ENCODE measurements at places on chromosomes 2 and 18.

GRCh38 chr2:236623816-236624215 is 54.2 kb downstream of the ACKR3 start:
- no peak for DNase-seq

- no peak for DNase-seq
These were observed 446.2 kb upstream of the SLC14A2 start for GRCh38 chr18:45168866-45169600.

- DNase-seq = no peak
These were observed 286.4 kb downstream of the GALNT13 start for GRCh38 chr2:154158101-154158500.

DNA sequence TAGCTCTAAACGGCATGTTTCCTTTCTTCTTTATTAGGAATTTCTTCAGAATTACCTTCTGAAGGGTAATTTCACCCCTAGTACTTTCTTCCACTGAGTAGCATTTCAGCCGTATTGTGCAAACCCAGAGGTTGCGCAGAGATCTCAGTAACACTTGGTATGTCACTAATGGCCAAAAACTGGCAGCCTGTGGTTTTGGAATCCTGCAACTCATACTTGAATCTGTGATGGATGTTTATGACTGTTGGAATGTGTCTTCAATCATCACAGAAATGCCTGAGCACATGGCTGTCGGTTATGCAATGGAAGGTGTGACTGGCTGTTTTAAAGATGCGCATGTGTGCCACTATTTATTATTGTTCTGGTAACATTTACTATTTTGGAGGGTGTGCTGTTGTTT is 100.0 kb downstream of the COLEC12 start:
- DNase-seq = no peak

- DNase-seq = no peak
These were observed 66.5 kb downstream of the ALPK2 start for GRCh38 chr18:58562146-58562998.

- DNase-seq = no peak
These were observed 65.0 kb downstream of the CYP1B1 start for GRCh38 chr2:38010995-38011394.

- no peak for DNase-seq
These were observed 9.0 kb upstream of the CWC22 start for GRCh38 chr2:180015951-180016709.

DNA sequence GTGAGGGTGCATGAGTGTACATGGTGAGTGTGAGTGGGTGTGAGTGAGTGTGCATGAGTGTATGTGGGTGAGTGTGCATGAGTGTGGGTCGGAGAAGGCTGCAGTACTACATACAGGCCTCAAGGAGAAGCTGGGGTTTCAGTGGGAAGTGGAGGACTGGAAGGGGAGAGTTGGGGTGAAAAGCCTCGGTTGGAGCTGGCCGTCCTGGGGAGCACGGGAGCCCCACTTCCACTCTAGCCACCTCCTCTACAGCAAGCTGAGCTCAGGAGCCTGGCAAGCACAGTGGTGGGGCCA is 68.7 kb upstream of the HPCAL1 start:
- DNase-seq = no peak

GRCh38 chr18:58297198-58297597 is 253.2 kb downstream of the NEDD4L start:
- no peak for DNase-seq

DNA sequence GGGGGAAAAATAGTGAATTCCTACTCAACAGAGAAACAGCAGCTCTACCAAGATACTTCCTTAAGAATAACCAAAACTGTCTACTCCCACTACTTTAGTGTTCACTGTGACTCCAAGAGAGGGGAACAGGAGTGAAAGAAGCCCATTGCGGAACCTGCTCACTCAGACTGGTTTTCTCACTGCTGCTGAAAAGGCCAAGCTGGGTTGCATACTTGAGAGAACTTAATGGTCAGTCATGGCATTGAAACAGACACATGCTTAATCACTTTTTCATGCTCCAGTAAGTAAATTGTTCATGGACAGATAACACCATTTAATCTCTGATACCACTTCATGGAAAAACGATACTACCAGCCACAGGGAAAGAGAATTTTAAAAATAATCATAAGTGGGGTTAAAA is 35.7 kb upstream of the SLC8A1 start:
- DNase-seq = peak; percentile 19

GRCh38 chr2:213429516-213429915 is 145.3 kb downstream of the SPAG16 start:
- DNase-seq = peak; percentile 25

DNA sequence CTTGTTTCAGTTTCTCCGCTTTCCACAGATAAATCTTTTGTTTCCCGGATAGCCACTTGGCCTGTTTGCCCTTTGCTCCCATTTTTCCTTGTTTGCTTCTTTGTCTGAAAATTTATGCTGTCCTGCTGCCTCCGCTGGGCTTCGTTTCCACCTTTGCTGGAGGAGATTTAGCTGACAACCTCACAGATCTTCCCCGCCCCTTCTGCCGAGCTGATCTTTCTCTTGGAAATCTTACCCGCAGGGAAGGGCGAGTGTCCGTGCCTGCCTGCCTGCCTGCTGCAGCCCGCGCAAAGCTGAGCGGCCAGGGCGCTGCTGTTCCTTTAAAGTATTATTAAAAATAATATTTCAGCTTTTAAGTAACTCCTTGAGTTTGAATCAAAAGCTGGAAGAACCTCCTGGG is 1.4 kb upstream of the XRCC5 start:
- no peak for DNase-seq

DNA sequence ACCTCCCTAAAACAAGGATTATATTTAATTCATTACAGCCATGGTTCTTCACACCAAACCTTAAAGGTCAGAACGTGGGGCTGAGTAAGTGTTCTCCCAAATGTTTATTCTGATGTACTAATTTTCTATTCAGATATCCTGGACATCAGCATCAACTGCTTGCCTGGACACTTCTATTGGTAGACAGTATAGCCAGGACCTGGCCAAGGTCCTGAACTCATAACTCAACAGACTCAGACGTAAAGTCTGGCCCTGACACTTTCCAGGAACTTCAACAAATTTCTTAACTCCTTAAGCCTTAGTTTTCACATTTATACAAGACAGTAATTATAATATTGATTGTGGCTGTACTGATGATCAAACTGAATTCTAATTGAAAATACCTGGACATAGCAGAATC is 89.1 kb downstream of the AKAIN1 start:
- peak; percentile 6 for DNase-seq

- no peak for DNase-seq
These were observed 60.2 kb downstream of the DPP4 start for GRCh38 chr2:162013514-162014475.

GRCh38 chr2:141736466-141736865 is 394.4 kb downstream of the LRP1B start:
- DNase-seq = no peak

GRCh38 chr2:43609290-43609918 is 13.6 kb upstream of the THADA start:
- peak; percentile 56 for DNase-seq

Measured in ACHN (cell line).